NCI-H226 (cell line): ENCODE measurements at places on chromosomes 12 and 14.
A peak's percentile ranks its signal among the peaks of the same experiment; 100 is the strongest.

DNA sequence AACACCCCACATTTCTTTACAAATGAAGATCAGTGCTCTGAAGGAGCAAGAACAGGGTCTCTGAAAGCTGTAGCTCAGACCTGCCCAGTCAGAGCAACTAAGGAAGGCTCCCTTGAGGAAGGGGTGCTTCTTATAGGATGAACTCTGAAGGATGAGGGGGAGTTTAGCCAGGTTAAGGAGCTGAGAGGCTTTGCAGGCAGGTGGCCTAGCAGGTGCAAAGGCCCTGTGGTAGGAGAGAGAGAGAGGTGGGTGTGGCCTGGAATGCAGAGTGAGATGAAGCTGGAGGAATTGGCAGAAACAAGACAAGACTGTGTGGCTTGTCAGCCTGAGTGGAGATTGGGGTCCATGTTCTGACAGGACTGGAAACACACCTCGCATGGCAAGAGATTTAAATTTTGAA, 20.5 kb upstream of the FAM222A start:
- DNase-seq, result no peak

- DNase-seq, result no peak
Observed at GRCh38 chr12:77001276-77001675, 64.1 kb downstream of the E2F7 start.

GRCh38 chr14:62866376-62866775, 178.9 kb downstream of the KCNH5 start:
- DNase-seq, result no peak

- no peak for DNase-seq
Observed at GRCh38 chr12:29066011-29066588, 83.0 kb upstream of the FAR2 start.

- DNase-seq, result peak; percentile 78
Observed at GRCh38 chr14:90091393-90091792, 29.6 kb downstream of the KCNK13 start.

DNA sequence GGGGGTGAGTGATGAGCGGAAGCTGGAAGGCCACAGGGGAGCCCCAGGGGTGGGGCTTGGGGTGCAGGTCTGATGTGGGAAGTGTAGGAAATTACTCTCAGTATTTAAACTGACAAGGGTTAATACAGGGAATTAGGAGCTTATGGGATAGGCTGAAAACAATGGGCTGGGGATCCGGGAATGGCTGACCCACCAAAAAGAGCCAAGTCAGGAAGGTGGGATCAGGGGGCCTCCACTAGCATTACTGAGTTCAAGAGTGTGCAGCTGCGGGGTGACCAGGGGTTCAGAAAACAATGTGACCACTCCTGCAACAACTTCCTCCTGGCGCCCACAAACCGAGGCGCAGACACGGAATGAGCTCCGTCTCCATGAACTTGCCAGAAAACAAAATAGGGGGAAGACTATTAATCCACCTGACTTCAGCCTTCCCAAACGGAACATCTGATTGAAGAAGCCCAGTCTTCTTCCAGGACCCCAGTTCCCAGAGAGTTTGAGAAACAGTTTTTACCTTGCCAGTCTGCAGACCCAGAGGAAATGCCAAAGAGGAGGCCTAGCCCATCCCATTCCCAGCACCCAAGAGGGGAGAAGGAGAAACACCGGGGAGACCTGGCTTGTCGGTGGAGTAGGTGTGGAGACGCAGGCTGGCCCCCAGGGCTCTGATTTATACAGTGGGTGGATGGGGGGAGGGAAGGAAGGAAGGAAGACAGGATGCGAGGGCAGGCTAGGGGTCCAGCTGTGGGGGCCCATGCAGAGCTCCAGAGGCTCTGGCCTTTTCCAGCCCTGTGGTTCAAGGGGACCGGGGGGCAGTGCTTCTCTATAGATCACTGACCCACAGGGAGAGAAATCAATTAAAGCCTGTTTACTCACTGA, 16.5 kb upstream of the YY1 start:
- DNase-seq, result no peak

DNA sequence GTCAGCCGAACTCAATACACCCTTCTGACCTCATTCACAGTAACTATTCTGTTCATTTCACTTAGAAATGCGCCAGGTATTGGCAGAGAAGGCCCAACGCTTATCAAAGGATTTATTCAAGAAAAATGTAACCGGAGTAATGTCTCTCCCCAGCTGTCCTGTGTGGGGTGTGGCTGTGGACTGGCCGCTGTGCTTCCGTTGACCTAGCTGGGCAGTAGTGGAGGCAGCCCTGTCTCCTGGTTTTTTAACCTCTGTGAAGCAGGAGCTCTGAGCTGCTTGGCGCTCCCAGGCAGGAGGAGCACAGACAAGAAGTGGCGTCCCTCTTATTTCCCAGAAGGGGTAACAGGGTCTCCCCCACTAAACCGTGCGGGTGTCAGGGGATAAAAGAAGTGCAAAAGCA, 85.2 kb downstream of the ESR2 start:
- DNase-seq, result no peak

GRCh38 chr12:116887244-116887643, 6.0 kb upstream of the HRK start:
- no peak for DNase-seq

GRCh38 chr14:24928386-24928900, 121.5 kb downstream of the STXBP6 start:
- no peak for DNase-seq

DNA sequence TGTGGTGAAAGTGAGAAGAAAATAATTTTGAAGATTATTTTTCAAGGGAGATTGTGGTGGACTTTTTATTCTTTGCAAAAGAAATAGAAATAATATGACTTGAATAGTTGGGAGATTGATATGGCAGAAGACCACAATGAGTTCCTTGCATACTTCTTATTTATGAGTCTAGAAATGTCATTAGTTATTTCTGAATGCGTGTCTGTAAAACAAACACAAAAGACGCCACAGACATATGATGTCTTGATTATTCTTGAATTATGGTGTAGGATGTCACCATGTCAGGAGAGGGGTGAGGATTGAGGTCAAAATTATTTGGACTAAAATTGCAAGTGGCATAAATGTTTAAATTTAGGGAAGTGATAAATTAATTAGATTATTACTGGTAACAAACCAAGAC, 440.7 kb upstream of the PDE3A start:
- DNase-seq, result no peak

GRCh38 chr12:51374856-51375255, 16.4 kb downstream of the GALNT6 start:
- DNase-seq, result no peak

GRCh38 chr12:109829667-109830066, 3.5 kb downstream of the TRPV4 start:
- DNase-seq, result no peak

GRCh38 chr12:114765960-114766691, 82.2 kb upstream of the TBX3 start:
- no peak for DNase-seq

DNA sequence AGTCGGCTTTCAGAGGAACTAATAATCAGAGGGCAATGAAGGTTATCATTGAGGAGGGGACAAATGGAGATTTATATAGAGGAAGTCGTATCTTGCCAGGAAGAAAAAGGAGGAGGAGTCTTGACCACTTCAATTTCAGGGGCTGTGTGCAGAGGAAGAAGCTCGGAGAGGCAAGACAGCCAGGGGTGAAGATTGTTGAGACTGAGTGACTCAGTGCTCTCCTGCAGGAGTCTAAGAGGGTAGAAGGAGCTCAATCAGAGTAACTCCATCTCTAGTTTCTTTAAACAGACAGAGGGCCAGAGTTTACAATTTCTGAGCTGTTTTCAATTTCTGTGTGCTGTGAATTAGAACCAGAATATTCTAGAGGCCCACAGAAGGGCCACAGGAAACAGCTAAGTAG, 439.3 kb upstream of the PRICKLE1 start:
- no peak for DNase-seq

- peak; percentile 15 for DNase-seq
Observed at GRCh38 chr12:91191513-91192111, 9.0 kb upstream of the DCN start.

DNA sequence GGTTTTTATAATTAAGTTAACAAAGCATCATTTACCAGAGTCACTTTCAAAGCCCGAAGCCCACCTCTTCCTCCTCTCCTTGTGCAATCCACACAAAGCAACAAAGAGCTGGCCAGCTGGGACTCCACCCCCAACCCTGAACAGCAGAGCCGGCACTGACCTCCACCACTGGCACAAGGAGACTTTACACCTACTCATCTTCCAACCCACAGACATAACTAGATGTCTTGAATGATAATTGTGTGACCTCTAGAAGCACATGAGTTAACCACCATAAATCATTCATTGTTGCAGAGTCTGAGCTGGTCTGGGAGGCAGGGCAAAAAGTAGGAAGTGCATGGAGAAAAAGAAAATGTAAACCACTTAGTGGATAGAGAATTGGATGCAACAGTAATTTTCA, 72.2 kb downstream of the ST8SIA1 start:
- DNase-seq, result no peak

DNA sequence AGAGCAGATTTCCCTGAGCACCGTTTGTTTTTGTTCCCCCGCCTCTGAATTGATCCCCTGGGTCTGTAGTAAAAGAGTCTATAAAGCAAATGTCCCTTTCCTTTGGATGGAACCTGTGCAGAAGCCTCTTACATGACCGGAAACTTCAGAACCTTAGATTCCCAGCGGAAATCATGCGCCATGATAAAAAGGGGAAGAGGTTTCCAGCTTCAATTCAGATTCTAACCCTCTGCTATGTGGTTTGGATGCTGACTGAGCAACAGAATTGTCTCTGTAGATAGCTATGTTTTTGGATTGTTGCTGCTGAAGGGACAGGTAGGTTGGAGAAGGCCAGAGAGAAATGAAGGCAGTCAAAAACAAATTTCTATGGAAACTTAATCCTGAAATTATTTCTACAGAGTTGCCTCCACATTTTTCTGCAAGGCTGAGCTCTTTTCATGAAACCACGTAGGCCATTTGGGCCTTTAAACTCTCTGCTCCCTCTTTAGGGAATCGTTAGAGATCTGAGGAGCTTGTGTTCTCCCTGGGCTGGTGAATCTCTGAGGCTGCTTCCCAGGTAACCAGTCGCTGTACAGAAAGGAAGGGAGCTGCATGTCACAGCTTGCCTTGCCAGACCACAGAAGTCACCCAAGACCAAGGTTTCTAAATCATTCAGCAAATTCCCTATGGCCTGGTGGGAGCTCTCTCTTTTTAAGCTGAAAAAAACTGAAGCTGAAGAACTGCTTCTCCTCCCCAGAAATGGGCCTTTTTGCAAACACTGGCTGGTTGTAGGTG, 28.7 kb upstream of the OR10P1 start:
- DNase-seq, result no peak

DNA sequence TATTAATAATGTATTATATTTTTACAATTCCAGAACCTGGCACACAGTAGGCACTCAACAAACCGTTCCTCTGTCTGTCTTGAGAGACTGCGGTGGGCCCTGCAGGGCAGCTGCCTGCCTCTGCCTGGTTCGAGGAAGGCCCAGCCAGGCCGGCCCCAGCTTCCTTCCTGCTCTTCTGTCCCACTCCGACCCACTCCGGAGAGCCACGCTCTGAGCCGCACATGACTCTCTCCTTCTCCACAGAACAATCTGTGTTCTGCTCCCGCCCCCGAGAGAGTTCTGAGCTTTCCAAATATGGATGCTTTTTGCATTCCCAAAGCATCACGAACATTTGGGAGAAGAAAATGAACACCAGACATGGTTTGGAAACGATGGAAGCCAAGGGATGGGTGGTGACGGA, 57.3 kb downstream of the TTC7B start:
- DNase-seq, result no peak

GRCh38 chr14:24067133-24068082, 4.0 kb upstream of the CPNE6 start:
- no peak for DNase-seq

- peak; percentile 80 for DNase-seq
Observed at GRCh38 chr12:75850721-75851462, 180.7 kb downstream of the PHLDA1 start.

DNA sequence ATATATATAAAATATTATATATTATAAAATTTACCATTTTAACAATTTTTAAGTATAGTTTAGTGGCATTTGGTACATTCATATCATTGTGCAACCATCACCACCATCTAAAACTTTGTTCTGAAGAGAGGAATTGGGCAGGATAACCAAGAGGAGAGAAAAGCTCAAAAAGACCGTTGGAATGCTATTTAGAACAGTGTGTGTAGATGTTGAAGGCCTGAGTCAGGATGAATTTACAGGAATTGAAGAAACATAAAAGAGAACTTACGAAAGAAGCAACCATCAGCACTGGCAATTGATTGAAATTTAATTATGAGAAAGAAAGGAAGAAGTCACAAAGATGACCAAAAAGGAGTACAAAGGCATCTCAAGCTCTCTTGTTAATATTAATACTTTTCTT, 196.9 kb upstream of the PWP1 start:
- DNase-seq, result no peak

DNA sequence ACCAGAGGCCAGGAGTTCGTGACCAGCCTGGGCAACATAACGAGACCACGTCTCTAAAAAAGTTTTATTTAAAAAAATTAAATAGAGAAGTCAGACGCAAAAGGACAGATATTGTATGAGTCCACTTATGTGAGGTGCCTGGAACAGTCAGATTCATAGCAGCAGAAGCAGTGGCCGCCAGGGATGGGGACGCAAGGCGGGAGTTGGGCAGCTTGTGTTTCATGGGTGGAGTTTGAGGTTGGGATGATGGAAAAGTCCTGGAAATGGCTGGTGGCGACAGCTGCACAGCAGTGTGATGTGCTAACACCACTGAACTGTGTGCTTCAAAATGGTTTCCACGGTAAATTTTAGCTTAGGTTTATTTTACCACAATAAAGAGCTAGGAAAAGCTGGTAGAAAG, 57.6 kb upstream of the DDX11 start:
- DNase-seq, result no peak

DNA sequence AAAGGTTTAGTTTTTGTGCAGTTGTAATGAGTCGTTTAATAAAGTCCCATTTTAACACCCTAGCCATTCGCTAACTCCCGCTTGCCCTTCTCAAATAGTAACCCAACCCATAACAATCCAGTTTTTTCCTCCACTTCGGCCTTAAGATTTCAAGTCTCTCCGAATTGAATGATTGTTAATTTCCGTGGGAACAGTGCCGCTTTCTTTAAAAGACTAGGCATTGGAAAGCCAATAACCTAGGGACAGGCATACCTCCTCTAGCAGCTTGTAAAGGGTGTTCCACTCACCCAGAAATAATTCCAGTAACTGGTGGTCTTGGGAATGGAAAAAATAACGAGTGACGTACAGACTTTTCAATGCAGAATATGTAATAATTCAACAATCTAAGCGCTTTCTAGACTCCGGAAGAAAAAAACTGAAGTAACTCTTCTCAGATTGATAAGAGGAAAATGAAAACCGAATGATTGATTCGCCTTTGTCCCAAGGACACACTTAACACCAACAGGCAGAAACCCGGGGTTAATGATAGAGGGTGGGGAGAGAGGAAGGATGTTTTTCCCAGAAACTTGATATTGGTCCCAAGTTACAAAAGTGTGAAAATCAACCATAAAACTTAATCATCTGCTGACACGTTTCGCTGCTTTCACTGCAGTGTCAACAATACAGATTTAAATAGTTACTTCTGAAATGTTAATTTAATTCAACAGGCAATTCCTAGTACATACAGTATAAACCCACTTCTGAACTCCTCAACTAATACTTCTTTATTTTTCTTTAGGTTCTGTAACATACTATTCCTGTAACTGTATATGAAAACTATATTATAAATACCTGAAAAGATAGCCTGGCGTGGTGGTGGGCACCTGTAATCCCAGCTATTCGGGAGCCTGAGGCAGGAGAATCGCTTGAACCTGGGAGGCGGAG, 1.0 kb upstream of the SINHCAF start:
- DNase-seq, result no peak

- no peak for DNase-seq
Observed at GRCh38 chr12:118190266-118190665, 54.3 kb downstream of the PEBP1 start.
